ENCODE measurements at places on chromosomes 1 and 21.
A peak's percentile ranks its signal among the peaks of the same experiment; 100 is the strongest.

GRCh38 chr1:225651872-225652728, 823 bp downstream of the ENAH start:
- no peak for DNase-seq

GRCh38 chr1:39732730-39733129, 6.0 kb upstream of the PPIE start:
- no peak for DNase-seq

DNA sequence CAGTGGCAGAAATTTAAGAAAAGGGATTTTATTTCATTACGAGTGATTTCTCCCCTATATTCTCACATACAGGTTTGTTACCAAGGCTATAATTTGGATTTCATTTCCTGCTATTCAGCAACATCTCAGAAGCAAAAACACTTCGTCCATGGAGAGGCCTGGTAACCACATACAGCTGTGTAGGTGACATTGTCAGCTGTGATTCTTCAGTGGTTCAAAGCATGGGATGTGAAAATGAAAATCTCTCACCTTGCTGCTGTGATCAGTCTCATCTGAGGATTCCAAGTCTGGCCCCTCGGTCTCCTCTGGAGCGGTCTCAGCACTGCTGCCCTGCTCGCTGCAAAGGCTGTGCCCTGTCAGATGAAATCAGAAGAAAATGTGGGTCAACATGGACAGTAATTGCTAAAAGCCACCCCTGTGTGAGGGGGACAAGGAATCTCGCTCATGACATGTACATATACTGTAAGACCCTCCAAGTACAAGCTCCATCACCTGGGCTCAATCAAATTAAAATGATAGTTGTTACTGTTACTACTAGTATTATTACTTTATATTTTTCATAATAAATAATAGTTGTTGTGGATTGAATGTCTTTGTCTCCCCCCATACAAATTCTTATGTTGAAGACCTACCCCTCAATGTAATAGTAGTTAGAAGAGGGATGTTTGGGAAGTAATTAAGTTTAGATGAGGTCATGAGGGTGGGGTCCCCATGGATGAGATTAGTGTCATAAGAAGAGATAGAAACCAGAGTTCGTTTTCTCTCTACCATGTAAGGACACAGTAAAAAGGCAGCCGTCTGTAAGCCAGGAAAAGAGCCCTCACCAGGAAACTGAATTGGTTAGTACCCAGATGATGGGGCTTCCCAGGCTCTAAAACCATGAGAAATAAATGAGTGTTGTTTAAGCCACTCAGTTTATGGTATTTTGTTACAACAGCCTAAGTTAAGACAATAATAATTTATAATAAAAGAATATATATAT, 126.7 kb upstream of the KRTAP19-8 start:
- DNase-seq = no peak

DNA sequence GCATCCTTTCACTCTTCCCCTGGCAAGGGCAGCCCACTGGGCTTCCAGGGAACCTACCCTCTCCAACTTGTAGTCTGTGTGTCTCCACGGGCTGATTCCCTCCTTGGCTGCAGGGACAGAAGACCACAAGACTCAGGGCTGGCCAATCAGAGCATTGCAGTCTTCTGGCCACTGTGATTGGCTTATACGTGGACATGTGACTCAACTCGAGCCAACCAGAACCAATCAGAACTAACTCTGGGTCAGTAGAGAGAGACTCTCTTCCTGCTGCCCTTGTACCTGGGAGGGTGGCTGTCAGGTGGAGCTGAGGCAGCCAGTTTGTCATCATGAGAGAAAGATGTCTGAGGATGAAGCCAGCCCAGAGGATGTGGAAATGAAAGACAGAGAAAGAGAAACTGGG, 64.0 kb downstream of the DHRS3 start:
- DNase-seq = no peak

GRCh38 chr1:98086156-98086555, 165.3 kb upstream of the DPYD start:
- DNase-seq = no peak

DNA sequence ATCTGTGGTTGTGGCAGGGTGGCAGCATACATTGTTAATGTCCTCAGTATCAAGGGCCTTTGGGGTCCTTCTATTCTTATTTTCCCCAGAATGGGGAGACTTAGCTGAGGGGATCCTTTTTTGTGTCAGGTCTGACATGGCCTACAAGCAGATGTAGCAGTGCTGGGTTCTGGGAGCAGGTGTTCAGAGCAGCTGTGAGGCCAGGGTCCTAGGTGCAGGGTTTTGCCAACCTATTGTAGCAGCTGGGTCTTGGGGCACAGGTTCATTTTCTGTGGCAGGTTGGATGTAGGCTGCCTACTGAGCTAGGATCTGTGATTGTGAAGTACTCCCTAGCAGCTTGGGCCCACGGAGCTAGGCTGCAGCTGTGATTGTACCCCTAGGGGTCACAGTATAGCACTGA, 60.1 kb downstream of the DIPK1A start:
- no peak for DNase-seq

- DNase-seq = no peak
These were observed 18.3 kb upstream of the NGF start for GRCh38 chr1:115356356-115356755.

DNA sequence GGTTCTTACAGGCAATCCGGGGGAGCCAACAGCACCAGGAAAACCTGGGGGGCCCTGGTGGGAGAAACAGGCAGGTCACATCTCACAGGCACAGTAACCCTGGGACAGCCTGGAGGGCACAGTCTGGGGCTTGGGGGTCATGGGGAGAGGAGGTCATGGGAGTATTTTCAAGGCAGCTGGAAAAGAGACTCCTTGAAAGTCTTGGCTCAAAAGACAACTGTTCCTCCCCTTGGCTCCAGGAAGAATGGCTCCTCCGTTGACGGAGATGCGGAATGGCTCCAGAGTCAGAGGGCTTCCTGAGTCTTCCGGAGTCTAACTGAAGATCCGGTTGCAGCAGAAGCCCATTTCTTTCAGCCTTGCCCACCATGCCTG, 25.9 kb upstream of the PEF1 start:
- DNase-seq = no peak

DNA sequence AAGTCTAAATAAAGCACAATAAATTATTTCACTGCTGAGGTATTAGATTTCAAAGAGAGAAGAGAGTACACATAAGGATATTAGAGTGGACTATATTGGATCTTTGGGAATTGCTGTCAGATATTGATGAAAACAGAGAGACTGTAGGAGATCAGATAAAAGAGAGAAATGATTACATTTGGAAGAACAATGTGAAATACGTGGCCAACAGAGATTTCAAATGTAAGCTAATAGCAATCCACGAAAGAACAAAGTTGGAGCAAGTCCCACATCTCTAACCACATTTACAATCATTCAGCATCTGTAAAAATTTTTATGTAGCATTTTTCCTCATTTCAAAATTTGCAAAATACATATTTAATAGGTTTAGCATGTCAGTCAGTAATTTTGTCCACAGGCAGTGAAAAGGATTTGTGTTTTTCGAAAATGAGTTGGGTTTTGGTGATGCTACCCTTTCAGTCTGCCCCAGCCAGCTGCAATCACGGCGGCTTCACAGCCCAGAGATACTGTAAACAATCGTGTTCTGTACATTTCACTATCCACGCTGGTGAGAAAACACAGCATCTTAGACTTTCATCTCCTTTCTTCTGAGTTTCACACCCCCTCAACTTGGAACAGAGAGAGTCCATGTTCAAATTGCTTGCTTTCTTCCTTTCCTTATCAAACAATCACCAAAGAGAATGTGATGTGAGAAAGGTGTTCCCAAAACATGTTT, 209.1 kb upstream of the LYPLAL1 start:
- no peak for DNase-seq

- DNase-seq = no peak
These were observed 8.5 kb upstream of the WDR47 start for GRCh38 chr1:109050228-109050995.

DNA sequence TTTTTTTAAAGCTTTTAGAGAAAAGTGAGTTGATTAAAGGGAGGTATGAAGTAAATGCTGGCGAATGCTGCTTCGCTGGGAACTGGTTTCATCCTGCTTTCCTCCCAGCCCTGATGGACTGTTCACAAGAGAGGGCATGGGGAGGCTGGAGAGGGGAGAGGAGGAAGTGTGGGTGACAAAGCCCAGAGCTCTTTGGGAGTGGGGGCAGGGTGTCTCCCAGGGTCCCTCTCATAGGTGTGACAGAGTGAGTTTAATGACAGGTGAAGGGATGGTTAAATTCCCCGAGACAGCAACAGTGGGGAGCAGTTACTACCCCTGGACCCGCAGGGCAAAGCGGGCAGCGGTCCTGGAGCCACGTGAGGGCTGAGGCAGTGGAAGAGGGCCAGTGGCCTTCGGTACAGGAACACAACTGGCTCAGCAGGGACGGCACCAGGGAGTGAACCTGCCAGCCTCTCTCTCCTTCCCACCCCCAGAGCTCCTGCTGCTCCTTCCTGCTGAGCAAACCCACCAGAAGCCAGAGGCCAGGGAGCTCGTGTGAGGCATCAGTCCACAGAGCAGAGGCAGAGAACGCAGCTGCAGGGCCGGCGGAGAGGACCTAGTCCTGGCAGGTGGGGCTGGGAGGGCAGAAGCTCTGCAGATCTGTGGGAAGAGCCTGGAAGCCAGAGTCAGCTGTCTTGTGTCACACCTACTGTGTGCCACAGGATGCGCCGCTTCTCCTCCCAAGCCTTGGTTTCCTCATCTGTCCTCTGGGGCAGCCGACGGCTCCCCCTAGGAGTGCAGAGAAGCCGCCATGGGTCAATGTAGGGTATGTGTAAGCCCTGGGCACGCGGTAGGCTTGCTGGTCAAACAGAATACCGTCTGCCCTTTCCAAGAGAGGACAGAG, 20.9 kb upstream of the LRP8 start:
- no peak for DNase-seq

- no peak for DNase-seq
These were observed 3.5 kb downstream of the RO60 start for GRCh38 chr1:193062698-193063463.

- DNase-seq = no peak
These were observed 36.3 kb downstream of the COQ8A start for GRCh38 chr1:226976276-226976977.

- DNase-seq = no peak
These were observed 546 bp upstream of the ZNF697 start for GRCh38 chr1:119648620-119649004.

DNA sequence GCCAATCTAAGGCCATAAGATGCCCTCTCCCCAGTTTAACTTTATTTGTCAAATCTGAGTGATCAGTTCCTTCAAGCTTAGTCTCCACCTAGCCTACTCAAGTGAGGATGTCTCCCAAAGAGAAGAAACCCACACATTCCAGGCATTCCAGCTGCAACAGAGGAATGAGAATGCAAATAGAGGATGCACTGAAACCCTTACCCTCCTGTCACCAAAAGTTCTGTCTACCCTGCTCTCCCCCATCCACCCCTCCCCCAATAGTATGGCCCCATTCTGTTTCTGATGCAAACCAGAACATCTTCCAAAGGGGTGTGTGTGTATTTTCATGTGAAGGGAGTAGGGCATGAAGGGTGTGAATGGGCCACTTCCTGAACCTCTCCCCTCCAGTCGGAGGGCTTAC, 3.0 kb downstream of the DUSP23 start:
- DNase-seq = no peak

GRCh38 chr1:214071469-214071868, 83.7 kb downstream of the PROX1 start:
- no peak for DNase-seq

- no peak for DNase-seq
These were observed 13.6 kb downstream of the INSRR start for GRCh38 chr1:156845055-156845952.

GRCh38 chr1:160953030-160953429, 1.6 kb downstream of the ITLN2 start:
- DNase-seq = no peak

GRCh38 chr1:54361342-54361741, 44.9 kb downstream of the SSBP3 start:
- no peak for DNase-seq

- DNase-seq = no peak
These were observed 50.6 kb downstream of the ACP6 start for GRCh38 chr1:147619741-147620140.

DNA sequence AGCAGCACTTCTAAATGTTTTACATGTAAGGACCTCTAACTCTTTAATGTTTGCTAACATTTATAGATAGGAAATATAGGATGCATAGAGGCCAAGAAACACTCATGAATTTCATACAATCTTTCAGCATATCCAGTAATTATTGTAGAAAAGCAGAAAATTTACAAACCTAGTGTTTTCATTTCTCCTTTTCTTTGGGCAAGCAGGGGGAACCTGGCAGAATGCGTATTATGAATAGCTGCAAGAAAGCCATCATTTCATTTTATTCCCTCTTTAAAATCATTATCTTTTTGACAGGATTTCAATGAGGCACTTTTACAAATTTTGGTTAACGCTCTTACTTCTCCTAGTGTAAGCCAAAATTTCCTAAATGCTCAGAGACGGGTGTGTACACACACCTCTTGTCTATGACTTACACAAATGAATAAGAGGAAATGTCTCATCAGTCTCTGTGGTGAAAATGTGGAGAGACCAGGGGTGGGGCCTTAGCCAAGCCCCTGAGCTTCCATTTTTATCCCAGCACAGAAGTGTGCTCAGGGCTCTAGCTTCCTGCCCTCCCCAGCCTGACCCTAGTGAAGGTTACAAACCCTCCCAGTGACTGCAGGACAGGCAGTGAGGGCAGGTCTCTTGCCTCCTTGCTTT, 91.6 kb downstream of the LRRC8C start:
- peak; percentile 95 for DNase-seq

GRCh38 chr1:20446796-20447195, 39.2 kb downstream of the CAMK2N1 start:
- no peak for DNase-seq

DNA sequence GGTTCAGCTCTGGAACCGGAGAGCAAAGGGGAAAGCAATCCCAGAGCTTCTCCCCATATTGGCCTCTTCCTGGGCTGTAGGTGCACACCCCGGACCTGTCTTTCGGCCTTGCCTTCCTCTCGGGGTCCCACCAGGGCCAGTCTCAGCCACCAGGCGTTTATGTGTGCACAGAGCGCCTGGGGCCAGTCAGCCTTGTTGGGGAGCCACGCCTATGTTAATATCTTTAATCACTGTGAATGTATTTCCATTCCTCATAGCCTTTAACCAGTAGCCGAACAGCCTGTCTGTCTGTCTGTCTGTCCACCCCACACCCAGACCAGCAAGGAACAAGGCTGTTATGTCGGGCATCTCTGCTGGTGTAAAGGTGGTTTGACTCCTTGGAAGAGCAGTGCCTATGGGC, 18.8 kb downstream of the KCNC4 start:
- no peak for DNase-seq

- peak; percentile 32 for DNase-seq
These were observed 22.1 kb upstream of the SLC44A3 start for GRCh38 chr1:94798054-94798453.

GRCh38 chr1:201466492-201466891, 2.5 kb downstream of the PHLDA3 start:
- DNase-seq = peak; percentile 92

DNA sequence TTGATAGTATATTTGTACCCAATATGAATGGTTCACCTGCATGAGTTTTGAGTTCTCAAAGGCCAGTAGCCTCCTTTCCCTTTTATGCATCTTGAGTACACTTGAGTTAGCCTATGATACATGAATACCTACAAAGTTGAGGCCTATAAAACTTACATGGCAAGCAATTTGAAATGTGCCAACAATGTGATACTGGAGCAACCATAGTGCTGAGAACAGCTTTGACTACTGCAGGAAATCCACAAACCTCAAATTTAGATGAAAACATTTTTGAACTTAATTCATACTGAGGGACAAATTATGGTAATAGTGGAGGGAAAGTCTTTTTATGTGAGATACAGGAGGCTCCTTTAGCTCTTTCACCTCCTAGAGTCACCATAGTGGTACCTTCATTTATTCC, 37.4 kb downstream of the LEPR start:
- DNase-seq = no peak

All from inflammatory macrophage treated with lipopolysaccharide for 1 hour (primary cell).